ENCODE measurements at places on chromosomes 16 and 17.
A peak's percentile ranks its signal among the peaks of the same experiment; 100 is the strongest.

DNA sequence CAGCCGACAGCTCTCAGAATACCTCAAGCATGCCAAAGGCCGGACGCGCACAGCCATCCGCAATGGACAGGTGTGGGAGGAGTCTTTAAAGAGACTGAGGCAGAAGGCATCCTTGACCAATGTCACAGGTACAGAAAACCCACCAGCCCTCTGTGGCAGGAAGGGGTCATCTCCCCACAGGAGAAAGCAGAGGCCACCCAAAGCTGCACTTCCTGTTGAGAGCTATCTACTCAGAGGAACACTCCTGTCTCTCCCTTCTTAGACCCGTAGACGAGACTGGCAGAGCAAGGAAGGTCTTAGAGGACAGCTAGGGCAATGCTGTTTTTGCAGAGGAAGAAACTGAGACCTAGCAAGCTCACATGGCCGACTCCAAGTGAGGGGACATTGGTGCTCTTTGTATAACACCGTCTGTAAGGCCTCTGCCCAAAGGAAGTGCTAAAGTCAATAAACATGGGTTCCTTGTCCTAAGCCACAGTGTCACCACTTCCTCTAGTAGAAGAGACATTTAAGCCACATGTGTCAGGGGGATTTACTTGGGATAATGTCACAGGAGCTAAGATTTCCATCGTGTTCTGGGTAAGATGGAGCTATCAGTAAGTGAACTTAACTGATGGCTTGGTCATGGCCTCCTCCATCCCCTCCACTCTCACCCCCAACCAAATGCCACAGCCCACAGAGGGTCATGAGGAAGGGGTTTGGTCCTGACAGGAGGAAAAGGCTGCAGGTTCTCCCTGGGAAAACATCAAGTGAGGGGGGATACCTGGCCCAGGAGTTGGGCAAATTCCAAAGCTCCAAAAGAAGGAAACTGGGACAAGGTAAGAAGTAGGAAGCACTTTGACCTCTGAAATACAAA, 9.4 kb downstream of the LPO start:
- no peak for DNase-seq

DNA sequence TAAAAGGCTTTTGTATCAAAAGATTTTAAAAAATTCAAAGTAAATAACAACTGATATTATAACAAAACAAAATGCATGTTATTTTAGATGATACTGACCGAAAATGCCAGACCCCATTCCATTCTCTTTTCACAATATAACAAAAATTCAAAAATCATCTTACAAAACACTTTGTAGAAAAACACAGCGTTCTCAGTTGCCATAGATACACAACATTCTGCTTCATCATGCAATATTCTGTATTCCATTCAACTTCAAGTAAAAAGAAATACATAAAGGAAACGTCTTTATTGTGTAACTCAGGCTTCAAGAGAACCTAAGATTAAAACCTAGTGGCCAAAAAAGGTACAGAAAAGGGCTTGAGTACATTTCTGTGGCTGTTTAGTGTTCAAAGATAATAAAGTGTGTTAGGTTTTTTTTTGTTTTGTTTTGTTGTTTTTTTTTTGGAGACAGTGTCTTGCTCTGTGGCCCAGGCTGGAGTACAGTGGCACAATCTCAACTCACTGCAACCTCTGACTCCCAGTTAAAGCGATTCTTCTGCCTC, 250.5 kb downstream of the CEP112 start:
- DNase-seq, result no peak

DNA sequence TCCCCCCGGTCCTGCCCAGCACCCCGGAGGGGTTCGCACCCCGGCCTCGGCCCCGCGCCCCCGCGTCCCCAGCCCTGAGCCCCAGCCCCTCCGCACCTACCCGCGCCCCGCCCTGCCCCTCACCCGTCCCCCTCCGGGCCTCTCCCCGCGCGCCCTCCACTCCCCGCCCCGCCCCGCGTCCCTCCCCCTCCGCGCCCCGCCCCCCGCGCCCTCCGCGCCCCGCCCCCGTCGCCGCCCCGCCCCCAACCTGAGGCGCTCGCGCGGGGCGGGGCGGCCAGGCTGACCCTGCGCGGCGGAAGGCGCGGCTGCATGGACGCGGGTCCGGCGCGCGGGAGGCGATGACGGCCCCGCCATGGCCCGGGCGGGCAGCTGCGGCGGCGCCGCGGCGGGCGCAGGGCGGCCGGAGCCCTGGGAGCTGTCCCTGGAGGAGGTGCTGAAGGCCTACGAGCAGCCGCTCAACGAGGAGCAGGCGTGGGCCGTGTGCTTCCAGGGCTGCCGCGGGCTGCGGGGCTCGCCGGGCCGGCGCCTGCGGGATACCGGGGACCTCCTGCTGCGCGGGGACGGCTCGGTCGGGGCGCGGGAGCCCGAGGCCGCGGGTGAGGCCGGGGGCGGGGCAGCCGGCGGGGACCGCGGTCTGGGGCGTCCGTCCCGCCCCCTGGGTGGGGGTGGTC, at the start of gene SPIRE2:
SPIRE2 (plus strand) TSS at position 277 of the 671 bp plus-strand sequence; CDS start at position 353, 76 bp downstream.
- peak; percentile 22 for DNase-seq

- DNase-seq, result no peak
These were observed 123.3 kb downstream of the CDK5R1 start for GRCh38 chr17:32609884-32610650.

DNA sequence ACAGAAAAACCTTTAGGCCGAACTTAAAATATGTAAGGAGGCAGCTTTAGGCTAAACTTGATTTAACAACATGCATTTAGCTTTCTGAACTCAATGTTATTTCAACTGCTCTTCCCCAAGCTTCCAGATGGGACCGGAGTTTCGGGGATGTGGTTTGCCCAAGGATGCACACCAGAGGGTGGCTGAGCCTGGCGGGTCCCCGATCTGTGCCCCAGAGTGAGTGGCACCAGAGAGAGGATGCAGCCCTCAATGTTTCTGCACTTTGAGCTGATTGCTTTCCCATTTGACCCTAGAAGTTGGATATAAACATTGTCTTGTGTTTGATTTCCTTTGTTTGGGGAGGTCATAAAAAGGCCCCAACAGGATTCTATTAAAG, 348.0 kb upstream of the TNRC6C start:
- DNase-seq, result no peak

DNA sequence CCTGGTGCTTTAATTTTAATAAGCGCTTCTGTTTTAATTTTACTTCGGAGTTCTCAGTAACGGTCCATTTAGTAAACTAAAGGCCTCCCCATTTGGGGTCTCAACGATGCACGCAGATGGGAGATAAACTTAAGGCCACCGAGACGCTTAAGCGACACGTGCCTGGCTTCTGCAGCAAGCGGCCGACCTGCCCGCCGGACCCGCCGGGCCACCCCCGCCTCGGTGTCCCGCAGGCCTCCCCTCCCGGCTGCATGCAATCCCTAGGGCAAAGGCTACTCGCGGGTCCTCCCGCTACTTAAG, 592 bp downstream of the GCSH start:
- DNase-seq, result no peak

DNA sequence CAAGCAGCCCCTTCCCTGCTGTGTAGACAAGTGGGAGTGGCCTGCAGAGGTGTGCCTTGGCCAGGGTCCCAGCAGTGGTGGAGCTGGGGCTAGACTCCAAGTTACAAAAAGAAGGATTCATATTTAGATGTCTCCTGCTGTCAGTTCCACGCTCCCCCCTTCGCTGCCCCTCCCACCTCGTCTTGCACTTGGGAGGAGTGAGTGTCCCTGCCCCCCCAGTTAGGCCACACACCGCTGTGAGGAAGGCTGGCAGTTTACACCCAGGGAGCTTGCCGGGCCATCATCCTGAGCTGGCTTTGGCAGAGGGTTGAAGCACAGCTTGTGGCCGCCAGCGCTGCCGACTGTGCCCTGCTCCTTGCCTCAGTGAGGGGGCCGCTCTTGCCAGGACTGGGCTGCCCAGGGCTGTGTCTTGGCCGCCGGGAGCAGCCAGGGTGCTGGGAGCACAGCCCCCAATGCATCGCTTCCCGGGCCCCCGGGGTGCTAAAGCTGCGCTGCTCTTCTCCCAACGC, 44.3 kb downstream of the ELAC2 start:
- DNase-seq, result no peak

DNA sequence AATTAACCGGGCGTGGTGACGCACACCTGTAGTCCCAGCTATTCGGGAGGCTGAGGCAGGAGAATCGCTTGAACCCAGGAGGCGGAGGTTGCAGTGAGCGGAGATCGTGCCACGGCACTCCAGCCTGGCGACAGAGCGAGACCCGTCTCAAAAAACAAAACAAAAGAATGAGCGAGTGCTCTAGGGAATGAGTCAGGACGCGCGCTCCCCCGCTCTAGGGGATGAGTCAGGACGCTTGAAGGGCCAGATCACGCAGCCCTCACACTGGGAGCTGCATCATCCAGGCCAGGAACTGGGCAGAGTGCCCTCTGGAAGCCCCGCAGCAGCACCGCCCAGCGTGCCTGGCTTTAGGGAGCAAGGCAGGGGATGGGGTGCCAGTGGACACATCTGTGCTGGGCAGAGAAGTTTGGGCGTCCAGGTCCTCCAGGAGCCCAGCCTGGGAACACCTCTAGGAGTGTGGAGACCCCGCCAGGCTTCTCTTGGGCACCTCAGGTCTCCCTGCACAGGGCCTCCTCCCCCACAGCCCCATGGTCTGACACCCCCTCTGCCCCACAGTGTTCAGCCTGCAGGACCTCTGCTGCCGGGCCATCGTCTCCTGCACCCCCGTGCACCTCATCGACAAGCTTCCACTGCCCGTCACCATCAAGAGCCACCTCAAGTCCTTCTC, 3.9 kb upstream of the WFIKKN1 start:
- DNase-seq, result peak; percentile 69

GRCh38 chr16:63315229-63315628, 1279.0 kb upstream of the CDH8 start:
- DNase-seq, result no peak

DNA sequence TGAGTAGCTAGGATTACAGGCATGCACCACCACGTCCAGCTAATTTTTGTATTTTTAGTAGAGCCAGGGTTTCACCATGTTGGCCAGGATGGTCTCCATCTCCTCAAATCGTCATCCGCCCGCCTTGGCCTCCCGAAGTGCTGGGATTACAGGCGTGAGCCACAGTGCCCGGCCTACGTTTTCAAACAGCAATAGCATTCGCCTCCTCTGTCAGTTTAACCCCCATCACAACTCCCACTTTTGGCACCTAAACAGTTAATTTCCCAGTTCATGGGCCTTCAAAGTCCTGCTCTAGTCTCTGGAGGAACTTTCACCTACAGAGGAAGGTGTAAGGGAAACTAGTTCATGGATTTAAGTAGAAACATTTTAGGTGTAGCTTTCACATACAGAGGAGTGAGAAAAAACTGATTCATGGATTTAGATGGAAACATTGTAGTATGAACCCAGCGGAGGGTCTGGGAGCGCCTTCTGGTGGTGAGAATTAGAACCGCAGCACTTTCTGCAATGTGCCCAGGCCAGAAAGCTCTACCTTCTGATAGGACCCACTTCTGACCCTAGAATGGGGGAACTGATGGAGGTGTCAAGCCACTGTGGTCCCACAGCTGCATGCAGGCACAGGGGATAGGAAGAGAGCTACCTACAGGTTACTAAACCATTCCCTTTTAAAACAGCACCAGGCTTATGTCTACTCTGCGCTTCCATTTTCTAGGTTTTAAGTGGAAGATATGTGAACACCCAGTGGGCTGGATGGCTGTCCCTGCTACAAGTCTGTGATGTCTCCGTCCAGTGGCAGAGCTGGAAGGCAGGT, 12.0 kb upstream of the MEOX1 start:
- no peak for DNase-seq

DNA sequence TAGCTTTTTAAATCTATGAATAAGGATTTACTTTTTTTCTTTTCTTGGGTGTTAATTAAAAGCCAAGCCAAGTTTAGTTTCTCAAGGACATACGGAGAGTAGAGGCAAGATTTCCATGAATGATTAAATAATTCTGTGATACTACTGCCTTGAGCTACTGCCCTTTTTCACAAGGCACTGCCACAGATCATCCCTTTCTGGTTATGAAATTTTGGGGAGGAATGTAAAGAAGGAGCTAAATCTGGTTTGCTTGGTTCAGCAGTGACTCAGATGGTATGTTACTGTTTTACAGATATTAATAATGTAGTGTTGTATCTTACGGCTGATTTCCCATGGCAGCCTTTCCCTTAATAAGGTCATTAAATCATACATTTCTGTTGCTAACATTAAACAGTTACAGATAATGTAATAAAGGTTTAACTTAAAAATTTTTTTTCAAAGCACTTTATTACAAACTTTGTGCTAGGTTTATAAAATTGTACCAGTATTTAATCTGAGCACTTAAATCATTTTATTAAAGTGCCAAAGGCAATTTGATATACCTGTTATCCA, 2.6 kb downstream of the WSB1 start:
- peak; percentile 34 for DNase-seq

DNA sequence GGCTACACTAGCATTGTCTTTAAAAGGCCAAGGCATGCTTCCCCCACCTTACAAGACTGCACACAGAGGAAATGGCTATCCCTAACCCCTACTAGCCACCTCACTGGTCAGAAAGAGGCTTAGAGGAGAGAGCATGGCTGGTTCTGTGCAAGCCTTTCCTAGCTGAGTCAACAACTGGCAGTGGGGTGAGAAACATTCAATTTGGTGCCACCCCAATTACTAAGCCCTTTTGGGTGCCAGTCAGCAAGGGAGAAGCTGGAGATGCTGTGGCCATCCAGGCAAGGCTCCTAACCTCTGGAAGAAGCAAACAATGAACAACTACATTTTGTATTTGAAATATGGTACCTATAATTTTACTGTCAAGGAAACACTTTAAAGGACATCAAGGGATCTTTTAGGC, 4.7 kb upstream of the KAT7 start:
- DNase-seq, result no peak

- no peak for DNase-seq
These were observed 1.2 kb upstream of the LAT start for GRCh38 chr16:28983644-28984043.

- DNase-seq, result no peak
These were observed 150.6 kb downstream of the MSI2 start for GRCh38 chr17:57406981-57407286.

- DNase-seq, result no peak
These were observed 266.7 kb upstream of the CDH11 start for GRCh38 chr16:65388592-65388991.

DNA sequence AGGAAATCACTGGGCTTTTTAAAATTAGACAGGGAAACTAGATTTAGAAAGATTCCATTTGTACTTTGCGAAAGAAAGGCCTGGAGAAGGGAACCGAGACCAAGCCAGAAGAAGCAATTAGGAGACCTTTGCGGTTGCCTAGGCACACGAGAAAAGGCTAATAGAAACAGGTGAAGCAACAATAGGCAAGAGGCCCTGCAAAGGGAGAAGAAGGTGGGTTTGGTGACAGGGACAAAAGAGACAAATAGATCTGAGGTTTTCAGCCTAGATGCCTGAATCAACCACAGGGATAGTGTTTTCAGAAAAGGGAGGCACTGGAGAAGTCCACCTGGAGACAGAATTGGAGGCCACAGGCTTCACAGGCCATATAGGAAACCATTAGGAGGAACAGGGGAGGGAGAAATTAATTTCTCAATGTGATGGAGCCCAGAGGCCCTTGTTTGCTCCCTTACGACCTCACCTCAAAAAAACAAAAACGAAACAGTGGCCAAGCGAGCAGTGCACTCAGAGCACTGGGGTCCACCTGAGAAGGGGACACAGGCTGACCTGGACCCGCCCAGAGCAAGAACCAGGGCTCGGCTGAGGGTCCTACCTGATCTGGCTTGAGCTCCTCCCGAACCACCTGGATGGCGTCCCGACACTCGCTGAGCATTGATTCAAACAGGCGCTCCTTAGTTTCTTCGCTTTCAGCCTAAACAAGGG, 22.3 kb downstream of the SRP68 start:
- no peak for DNase-seq

GRCh38 chr17:35069311-35069710, 5.8 kb upstream of the RFFL start:
- DNase-seq, result no peak

- no peak for DNase-seq
These were observed 433.7 kb downstream of the KIF2B start for GRCh38 chr17:54256401-54256929.

All from fibroblast of skin of left biceps (primary cell).